Head of caudate nucleus (tissue), 42 donors: ENCODE measurements at places on chromosomes 16 and 17.

DNA sequence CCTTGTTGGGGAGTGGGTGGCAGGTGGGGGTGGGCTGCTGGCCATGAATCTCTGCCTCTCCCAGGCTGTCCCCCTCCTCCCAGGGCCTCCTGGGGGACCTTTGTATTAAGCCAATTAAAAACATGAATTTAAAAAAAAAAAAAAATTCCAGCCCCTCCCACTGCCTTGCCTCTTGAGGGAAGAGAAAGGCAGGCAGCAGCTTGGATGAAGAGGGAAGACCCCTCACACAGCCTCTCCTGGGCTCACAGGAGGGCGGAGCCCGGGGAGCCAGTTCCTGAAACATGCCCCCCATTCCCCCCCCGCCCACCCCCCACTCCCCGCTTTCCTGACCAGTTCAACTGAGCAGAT is 1.8 kb upstream of the TCAP start:
- DNase-seq: no peak

DNA sequence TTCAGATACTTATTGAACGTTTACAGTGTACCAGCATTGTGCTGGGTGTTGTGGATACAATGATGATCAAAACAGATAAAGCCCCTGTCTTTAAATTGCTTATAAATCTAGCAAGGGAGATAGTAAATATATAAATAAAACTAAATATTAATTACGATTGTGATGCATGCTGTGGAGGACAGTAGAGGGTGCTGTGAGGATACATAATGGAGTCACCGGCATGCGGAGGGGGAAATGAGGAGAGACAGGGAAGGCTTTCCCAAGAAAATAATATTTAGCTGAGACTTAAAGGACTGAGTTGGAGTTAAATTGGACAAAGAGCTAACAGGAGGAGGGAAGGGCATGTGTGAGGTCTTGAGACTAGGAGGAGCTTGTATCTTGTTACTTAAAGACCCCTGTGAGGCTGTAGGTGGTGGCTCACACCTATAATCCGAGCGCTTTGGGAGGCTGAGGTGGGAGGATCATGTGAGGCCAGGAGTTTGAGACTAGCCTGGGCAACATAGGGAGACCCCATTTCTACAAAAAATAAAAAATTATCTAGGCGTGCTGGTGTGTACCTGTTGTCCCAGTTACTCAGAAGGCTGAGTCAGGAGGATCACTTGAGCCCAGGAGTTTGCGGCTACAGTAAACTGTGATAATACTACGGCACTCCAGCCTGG is 2.4 kb downstream of the DHRS7B start:
- DNase-seq: no peak

DNA sequence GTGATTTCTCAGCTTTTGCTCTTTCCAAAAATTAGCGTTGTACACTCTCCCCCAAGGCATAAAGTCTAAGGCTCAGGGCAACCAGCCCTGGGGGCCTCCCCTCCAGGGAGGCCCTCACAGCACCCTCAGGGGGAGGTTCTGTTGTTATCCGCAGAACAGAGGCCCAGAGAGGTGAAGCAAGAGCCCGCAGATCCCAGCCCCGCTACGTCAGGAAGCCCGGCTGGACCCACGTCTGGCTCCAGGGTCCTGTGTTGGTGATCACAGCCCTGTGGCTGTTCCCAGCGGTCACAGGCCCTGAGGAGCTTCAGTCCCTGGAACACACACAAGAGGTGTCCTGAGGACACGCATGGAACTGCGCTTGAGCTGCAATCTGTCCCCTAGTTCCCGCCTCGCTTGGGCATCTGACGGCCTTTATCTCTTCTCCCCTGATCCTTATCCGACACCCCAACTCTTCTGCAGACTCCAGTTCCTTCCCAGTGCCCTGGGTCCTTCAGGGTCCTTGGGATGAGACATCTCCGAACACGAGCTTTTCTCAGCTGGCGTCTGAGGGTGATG is 1.1 kb upstream of the ZG16B start:
- no peak for DNase-seq

- DNase-seq: no peak
Observed at GRCh38 chr17:74270333-74270732, 3.7 kb upstream of the DNAI2 start.

DNA sequence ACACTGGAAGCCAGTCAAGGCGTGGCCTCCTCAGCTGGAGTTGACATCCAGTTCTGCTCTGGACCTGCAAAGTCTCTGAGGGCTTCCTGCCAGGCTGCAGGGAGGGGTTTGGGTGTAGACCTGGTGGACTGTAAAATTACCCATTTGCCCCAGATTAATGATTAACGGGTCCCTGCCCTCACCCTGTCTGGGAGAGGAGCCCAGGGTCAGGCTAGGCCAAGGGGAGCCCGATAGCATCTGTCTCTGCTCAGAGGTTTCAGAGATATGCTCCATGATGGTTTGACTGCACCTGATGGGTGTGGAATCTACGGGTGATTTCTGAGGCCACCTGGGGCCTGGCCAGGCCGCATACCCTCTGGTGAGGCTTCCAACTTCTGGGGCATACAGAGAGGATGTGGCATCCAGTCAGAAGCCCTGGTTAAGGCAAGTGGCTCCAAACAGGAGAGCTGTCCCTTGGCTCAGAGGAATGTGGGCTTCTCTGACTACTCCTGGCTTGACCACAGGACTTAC is 11.2 kb downstream of the PPY start:
- DNase-seq: no peak

DNA sequence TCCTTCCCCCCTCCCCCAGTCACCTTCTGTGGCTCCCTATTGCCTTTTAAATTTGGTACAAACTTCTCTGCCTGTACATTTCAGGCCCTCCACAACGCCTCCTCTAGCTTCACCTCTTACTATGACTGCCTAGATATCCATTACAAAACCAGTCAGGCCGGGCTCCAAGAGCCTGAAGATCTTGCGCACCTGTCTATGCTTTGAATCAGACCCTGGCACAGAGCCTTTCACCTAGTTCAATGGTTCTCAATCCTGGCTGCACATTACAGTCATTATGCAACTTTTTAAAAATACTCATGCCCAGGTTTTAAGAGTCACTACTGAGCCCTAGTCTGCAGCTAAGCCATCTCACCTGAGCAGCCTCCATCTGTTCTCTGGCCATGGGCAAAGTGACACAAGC is 1.6 kb upstream of the GAS7 start:
- no peak for DNase-seq

DNA sequence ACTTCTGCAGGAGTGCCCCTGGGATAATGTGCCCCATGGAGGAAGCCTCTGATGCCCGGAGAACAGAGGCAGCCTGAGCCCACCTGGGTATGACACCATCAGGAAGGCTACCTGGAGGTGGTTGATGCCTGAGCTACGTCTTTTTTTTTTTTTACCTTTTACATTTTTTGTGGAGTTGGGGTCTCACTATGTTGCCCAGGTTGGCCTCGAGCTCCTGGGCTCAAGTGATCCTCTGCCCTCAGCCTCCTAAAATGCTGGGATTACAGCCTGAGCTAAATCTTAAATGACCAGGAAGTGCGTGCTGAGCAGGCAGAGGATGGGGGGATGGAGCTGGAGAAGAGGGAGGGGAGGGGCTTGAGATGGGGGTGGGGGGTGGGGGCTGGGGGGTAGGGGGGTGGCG is 32.7 kb downstream of the ABCC6 start:
- no peak for DNase-seq
